ENCODE measurements at places on chromosomes 1 and 21. TPM values are rescaled to one million over a fixed set of nuclear protein-coding genes. Genes with fewer than 3 reads are reported as not detected.

GRCh38 chr1:240687820-240688219 lies 75.9 kb upstream of the GREM2 start:
- no peak for DNase-seq

DNA sequence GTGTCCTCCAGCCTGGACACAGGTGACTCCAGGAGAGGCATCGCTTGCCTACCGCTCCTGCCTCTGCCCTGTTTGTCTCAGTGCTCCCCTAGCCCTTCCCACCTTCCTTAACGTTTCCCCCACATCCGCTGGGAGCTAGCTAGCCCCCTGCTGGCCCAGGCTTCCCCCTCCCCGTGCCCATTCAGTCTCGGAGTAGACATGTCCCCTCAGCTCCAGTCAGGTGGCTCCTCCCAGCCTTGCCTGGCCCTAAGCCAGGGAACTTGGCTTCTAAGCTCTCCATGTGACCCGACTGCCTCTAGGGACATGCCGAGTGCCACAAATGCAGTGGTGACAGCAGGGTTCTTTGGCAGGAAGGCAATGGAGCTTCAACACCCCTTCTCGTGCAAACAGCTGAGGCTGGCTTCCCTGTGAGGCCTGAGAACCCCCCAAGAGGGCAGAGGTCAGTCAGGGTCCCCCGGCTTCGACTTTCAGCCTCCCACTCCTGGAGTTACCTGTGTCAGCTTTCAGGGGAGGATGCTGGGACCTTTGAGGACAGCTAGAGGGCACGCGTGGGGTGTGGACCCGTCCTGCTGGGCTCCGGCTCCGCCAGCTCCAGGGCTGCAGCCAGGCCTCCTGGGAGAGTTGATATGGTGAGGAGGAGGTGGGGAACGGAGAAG lies 16.2 kb downstream of the DRAXIN start:
- no peak for DNase-seq

DNA sequence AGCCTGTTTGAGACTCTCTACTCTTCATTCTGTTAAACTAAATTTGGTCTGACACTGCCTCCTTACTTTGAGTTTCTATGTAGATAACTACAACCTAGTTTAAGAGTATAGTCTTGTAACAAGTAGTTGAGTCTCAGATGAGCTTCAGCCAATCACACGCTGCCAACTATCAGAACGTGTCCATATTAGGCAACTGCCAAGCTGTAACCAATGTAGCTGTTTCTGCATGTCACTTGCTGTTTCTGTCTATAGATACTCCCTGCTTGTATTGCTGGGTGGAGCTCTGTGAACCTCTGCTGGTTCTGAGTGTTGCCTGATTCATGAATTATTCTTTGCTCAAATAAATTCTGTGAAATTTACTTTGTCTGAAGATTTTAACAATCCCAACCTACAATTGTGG lies 452.6 kb upstream of the NR5A2 start:
- DNase-seq = no peak

GRCh38 chr1:36652586-36652985 lies 169.9 kb upstream of the CSF3R start:
- DNase-seq = no peak

- DNase-seq = peak; percentile 61
These were observed 54.7 kb downstream of the MEF2D start for GRCh38 chr1:156445789-156446263.

GRCh38 chr1:81409780-81410274 lies 390.9 kb upstream of the ADGRL2 start:
- no peak for DNase-seq

DNA sequence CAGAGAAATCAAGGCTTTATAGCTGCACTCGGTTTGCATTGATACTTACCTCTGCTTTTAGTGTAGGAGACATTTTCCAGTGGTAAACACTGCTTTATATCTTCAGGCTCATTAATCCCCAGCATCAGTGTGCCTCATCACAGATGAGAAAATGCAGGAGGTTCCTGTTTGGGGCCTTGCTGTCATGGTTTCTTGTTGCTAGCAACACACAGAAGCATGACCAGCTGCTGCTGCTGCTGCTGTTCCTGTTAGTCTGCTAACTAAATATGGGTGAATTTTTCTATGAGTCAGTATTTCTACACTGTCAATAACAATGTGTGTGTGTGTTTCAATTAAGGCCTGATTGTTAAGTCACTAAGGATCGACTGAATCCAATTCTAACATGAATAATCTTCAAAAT lies 85.8 kb upstream of the RGS1 start:
- DNase-seq = no peak

GRCh38 chr21:41630249-41630648 lies 122.3 kb upstream of the TMPRSS2 start:
- peak; percentile 83 for DNase-seq

- DNase-seq = no peak
These were observed 49.7 kb downstream of the MYSM1 start for GRCh38 chr1:58650141-58650540.

TPTE gene
- total RNA-seq = not detected

AGTRAP gene
- total RNA-seq = 16.7 TPM

TRIM58 gene
- total RNA-seq = 4.2 TPM
